GM12878 (cell line): ENCODE measurements at places on chromosomes 5 and 9.

DNA sequence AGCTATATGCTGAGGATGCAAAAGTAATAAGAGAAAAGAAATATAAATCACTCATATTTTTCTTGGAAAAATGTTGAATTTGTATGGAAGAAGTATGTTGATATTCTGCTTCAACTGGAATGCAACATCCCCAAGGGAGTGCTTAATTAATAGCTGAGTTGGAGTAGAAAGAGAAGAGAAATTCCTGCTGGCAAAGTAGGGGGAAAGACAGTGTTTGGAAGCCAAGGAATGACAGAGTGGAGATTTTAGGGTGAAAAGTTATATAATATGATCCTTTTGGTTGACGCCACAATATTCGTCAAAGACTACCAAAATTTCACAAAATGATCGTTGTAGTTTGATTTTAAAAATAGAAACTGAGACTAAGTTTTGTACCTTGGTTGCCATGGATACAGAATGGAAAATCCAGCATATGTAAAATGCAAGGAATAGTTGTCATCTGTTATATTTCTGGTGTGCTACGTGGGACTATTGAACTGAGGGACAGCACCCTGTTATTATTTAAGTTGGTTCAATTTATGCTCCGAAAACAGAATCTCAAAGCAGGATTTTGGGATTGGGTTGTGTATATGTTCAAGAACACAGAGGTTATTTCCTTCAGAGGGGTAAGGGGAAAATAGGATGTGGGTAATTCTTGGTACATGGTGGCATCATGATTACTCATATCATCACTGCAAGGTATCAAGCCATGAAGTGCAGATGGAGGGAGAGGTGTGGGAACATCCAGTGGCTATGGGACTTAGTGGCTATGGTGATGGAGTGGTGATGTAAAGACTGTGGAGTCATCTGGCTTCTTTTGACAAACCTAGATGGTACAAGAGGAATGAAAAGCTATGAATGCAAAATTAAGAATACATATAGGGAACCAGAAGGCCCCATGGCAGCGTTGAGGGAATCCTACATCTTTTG, 61.0 kb downstream of the SUB1 start:
- no peak for DNase-seq

- no peak for DNase-seq
Measured at GRCh38 chr5:67693956-67694809, 497.6 kb upstream of the CD180 start.

- DNase-seq, result no peak
Measured at GRCh38 chr9:29069376-29069775, 1496.1 kb upstream of the C9orf72 start.

DNA sequence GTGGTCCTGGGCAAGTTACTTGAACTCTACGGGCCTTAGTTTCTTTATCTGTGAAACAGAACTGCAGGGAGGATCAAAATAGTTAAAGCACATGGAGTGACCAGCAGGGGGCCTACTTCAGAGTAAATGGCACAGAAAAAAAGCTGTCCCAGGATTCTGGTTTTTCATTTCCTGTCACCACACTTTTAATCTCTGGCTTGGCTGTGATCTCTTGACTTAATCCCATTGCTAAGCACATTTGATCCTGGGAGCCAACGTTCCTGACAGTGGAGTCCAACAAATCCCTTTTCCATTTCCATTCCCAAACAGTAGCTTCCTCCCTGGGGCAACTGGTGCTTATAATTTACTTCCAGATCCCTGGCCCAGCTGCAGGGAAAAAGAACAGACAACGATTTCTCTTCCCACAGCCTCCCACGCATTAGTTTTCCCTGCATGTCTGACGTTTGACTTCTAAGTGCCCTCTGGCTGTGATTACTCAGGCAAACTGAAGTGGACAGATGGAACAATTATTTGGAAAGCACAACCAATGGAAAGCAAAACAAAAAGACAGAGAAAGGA, 136.5 kb upstream of the STK32A start:
- DNase-seq, result no peak

DNA sequence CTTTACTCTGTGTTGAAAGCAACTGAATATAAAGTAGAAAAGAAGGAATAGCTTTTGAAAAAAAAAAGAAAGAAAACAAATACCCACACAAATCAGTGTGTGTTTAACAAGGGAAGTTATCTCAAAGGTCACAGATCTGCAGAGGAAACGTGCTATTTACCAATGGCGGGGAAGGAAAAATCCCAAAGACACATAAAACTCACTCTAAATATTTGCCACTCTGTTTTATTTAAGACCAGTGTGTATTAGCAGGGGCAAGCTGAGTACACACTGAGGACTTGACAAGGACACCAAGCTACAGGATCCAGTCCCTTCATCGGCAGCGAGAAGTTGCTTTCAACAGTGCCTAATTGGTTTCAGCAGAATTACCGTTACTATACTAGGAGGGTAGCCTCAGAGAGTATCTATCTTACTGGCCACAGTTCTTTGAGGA, 252.5 kb downstream of the DEPDC1B start:
- no peak for DNase-seq
